ENCODE measurements at places on chromosomes 7 and 10.

DNA sequence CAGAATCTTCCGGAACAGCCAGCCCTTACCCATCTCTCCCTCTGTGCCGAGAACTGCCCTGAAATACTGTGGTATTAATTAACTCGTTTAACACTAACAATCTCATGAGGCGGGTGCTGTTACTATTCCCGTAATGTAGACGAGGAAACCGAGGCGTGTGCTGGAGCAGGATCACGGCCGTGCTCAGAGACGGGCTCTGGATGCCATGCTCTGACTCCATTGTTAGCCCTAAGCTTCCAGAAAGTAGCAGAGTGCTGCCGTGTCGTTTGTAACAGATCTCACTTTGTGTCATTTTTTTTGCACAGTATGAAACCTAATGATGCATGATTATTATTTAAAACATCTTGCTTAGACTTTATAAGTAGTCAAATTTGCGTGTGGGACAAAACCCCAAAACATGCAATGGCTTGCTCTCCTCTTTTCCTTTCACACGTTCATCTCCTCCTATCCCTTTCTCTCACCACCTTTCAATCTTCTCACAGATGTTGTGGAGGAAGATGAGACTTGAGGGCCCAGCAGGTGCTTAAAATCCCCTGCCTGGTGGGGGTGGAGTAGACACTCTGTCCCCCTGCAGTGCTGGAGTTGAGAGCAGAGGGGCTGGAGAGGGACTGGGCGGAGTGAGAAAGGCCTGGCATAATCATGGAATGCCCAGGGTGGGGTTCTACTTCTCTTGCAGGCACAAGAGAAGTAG, 482 bp upstream of the ACTR3C start:
- no peak for DNase-seq

- no peak for DNase-seq
Measured at GRCh38 chr10:12549297-12549696, 199.9 kb downstream of the CAMK1D start.

GRCh38 chr7:121480566-121481335, 84.6 kb upstream of the FAM3C start:
- no peak for DNase-seq

DNA sequence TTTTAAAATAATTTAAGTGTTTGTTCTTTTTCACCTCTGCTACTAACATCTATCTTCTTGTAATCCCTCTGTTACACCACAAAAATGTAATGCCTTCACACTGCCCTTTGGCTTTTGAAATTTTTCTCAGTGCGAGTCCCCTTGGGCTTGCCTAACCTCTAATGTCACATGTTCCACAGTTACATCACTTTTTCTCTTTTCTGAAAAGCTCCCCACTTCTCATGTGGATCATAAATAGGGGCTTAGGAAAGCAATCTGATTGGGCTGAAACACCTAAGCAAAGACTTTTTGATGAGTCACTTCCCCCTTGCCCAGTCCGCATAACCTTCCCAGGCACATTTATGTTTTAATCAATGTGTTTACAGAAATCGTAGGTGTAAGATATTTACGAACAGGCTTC, 288.2 kb downstream of the IPMK start:
- no peak for DNase-seq

DNA sequence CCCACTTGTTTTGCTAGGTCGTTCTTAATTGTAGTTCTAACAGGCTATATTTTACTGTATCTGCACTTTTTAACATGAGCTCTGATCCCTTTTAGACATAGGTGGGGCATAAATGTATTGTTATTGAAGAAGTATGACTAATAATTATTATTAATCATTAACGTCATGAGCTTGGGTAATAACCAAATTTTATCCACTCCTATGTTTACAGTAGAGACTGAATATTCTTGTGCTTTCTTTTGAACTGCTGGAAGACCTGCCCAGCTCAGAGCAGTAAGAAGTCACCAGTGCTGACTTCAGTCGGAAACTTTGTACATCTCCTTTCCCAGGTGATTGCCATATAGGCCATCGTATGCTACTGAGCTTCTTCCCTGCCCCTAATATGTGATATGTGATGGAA, 18.7 kb downstream of the PKD2L1 start:
- DNase-seq: no peak

DNA sequence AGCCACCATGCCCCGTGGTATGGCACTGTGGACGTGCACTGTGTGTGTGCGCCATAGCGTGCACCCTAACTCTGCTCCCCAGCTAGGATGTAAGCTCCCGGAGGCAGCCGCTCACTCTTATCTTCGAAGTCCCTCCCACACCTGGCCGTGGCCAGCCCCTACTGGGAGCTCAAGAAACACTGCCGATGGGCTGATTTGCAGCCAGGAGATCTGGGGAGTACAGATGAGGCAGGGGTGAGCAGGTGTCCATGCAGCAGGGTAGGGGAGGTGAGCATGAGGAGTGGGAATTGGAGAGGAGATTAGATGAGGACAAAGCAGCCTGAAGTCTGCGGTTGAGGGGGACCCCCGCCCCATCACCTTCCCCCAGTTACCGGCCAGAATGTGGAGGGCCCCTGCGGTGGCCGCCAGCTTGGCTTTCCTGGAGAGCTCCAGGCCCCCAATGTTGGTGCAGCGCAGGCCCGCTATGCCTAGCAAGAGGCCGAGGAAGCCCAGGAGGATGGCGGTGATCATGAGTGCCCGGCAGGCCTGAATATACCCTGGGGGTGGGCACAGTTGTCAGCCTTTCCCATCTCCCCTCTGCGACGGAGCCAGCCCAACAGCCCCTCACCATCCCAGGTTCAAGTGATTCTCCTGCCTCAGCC, 3.6 kb downstream of the CLDN15 start:
- DNase-seq: no peak

- DNase-seq: no peak
Measured at GRCh38 chr7:102215256-102215655, 71.4 kb upstream of the SH2B2 start.

GRCh38 chr7:113374955-113375354, 256.6 kb upstream of the SMIM30 start:
- DNase-seq: no peak

All from CD4-positive, alpha-beta T cell treated with Interleukin-21 for 1 hour (primary cell).